ENCODE measurements at places on chromosomes 1 and 21.
A peak's percentile ranks its signal among the peaks of the same experiment; 100 is the strongest.

- DNase-seq, result no peak
These were observed 30.1 kb downstream of the NTPCR start for GRCh38 chr1:232980355-232980978.

DNA sequence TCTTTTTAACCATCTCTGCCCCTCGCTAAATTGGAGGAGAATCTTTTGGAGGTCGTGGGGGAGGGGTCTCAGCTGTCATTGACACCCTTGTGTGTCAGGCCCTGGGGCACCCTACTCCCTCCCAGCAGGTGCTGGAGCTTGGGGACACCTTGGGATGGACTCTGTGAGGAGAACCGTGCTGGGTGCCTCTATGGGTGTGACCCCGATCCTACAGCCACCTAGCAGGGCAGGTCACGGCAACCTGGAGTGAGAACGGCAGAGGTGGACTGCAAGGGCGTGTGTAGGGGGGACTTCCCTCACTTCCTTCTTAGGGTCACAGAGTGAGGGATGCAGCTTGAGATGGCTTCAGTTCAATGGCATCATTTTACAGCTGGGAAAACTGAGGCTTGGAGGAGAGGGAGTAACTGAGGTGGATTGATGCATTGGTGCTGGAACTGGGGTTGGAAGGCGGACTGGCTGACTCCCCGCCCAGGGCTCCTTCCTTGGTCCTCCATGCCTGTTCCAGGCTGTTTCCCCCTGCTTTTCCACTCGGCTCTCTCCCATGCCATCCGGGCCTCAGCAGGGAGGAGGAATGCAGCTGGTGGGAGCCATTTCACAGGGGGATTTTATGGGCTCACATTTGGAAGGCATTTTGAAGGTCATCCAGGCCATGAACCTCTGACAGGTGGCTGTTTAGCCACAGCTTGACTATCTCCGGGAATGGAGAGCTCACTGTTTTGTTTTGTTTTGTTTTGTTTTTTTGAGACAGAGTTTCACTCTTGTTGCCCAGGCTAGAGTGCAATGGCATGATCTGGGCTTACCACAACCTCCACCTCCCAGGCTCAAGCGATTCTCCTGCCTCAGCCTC, 18.8 kb upstream of the ARHGEF10L start:
- DNase-seq, result no peak

GRCh38 chr21:34029743-34030528, 43.4 kb upstream of the MRPS6 start:
- DNase-seq, result peak; percentile 53

DNA sequence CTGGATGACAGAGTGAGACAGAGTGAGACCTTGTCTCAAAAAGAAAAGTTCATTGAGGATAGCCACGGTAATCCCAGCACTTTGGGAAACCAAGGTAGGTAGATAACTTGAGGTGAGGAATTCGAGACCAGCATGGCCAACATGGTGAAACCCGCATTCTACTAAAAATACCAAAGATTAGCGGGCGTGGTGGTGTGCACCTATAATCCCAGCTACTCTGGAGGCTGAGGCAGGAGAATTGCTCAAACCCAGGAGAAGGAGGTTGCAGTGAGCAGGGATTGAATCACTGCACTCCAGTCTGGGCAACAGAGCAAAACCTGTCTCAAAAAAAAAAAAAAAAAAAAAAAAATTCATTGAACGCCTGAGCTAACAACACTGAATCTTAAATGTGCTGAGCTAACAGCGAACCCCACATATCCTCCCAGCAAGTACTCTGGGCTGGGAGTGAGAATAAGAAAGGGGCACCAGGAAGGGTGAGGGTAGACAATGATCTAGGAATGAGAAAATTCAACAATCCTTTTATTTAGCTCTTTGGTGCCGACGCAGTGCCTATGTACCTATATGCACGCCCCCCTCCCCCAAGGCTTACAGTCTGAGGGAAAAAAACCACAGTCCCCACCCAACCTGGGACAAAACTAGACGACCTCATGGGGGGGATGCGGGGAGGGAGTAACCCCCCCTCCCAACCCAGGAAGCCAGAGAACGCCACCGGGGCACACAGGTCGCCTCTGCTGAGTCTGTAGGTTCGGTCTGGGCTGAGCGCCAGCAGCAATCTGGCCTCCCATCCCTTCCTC, 1.4 kb upstream of the CACNA1S start:
- no peak for DNase-seq

DNA sequence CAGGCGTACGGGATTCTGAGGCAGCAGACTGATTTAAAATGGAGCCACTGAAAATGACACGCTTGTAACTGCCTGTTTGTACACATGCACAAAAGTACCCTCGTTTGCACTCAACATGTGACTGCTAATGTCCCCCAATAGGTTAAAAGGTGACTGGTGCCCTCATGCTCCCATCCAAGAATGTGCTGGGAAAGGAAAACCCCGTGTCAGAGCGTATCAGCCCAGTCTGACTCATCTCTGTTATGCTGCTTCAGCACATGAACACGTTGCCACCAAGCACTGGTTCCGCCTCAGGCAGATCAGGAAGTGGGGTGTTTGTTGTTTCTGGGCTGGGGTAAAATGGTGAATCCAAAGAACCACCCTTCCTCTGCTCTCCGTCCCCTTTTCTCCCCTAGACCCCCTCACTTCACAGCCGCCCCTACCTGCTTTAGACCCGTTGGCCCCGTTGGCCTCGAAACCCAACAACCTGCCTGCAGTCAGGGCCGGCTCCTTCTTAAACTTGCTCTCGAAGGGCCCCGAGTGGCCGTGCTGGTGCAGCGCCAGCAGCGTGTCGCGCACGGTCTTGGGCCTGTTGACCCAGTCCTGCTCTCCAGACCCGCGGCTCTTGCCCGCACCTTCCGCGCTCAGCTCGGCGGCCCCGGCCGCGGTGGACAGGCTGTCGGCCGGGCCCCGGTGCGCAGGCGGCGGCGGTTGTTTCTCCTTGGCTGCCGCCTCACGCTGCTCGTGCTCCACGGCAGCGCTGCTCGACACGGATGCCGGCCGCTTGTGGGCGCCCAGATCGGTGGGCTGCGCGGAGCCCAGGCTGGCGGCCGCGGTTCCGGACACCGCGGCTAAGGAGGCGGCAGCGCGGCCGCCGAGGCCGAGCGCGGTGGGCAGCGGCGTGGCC, 1.7 kb downstream of the IRF2BP2 start:
- DNase-seq, result peak; percentile 96

DNA sequence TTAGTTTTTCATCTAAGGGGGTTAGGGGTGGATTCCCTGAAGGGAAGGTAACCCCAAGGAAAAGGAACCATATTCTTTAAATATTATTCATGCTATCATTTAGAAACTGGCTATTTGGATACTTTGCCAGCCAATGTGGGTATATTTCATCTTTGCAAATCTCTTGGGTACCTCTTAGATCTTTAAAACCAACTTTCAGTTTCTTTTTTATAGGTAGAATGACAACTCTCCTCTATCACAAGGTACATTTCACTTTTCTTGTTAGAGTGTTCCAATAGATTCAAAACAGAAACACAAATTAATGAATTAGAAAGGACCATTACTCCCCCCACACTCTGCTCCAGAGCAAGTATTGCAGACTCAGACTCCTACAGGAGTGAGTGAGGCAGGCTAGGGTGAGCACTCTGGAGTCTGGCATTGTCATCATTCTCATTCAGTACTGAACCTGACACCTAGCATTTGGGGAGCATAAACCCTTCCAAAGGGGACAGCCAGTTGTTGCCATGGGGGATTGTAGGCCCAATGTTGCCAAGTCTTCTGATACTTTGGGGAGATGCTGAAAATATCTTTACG, 43.0 kb downstream of the MACO1 start:
- DNase-seq, result no peak

DNA sequence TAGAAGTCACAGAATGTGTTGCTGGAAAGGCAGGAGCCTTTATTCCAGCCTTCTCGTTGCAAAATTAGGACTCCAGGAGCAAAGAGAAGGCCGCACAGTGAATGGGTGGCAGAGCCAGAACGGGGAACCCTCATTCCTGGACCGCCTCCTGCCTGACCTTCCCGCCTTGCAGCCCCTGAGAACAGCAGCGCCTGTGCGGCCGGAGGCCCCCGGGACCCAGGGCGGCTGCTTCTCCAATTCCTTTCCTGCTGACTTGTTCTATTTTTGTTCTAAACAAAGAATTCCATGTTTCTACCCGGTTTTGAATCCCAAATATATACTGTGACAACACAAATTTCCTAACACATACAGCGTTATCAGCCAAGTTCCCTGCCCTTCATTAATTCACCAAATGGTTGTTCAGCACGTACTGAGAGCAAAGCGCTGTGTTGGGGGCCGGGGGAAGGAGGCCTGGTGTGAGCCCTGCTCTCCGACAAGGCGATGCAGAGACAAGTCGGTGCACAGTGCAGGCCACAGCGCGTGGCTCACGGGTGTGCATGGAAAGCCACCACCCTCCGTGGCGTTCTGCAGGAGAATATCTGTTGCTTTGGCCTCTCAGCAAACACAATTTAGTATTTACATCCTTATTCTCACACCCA, 31.9 kb upstream of the COL6A2 start:
- DNase-seq, result no peak

DNA sequence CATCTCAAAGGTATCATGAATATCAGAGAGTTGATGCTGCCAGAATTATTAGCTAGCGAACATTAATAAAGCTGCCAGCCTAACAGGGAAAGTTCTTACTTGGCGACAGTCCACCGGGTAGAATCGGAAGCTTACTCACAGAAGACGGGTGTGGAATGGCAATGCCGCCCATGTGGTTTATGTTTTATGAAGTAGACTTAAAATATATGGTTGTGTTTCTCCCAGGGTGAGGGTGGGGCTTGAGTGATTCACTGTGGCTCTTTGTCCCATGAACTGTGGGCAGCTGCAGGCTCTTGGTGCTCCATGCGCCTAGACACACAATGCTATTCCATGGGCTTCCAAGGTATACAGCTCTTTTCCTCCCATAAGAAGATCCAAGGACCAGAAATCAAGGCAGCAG, 162.7 kb downstream of the PIGK start:
- DNase-seq, result no peak

GRCh38 chr1:56993475-56993874, 27.7 kb upstream of the C8B start:
- DNase-seq, result no peak

DNA sequence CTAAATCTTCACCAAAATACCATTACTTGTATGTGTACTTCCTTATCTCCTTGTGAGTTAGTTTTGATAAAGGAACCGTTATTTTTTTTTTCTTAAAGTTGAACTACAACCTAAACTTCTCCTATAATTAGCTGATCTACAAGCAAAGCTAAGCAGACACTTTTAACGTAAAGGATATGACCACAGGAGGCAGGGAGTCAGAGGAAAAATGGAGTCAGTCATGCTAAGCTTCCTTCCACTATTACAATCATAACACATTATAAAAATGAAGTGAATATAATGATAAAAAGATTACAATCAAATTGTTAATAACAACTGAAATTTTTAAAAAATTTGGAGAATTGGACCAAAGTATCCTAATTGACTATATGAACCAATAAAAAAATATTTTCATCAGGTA, 892.6 kb downstream of the KCNT2 start:
- no peak for DNase-seq

- DNase-seq, result peak; percentile 43
These were observed 110.1 kb upstream of the VAV3 start for GRCh38 chr1:108075055-108075454.

GRCh38 chr1:30039354-30040080, 683.9 kb downstream of the MATN1 start:
- DNase-seq, result no peak

- no peak for DNase-seq
These were observed 32.1 kb downstream of the DYRK1A start for GRCh38 chr21:37398697-37399096.

DNA sequence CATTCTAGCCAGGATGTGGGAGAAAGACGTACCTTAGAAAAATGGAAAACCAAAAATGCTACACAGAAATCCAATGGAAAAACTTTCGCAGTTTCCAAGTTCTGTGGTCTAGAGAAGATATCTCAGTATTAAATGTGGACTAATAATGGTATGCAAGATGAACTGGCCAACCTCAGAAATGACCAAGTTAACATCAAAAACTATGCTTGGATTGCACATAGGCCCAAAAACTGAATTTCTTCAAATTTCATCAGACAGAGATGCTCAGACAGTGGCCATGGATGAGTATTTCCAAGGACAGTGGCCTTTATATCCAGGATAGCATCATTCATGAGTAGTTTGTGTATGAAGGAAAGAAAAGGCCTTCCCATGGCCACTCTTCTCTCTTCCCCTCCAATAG, 132.2 kb downstream of the TIAM1 start:
- DNase-seq, result no peak

DNA sequence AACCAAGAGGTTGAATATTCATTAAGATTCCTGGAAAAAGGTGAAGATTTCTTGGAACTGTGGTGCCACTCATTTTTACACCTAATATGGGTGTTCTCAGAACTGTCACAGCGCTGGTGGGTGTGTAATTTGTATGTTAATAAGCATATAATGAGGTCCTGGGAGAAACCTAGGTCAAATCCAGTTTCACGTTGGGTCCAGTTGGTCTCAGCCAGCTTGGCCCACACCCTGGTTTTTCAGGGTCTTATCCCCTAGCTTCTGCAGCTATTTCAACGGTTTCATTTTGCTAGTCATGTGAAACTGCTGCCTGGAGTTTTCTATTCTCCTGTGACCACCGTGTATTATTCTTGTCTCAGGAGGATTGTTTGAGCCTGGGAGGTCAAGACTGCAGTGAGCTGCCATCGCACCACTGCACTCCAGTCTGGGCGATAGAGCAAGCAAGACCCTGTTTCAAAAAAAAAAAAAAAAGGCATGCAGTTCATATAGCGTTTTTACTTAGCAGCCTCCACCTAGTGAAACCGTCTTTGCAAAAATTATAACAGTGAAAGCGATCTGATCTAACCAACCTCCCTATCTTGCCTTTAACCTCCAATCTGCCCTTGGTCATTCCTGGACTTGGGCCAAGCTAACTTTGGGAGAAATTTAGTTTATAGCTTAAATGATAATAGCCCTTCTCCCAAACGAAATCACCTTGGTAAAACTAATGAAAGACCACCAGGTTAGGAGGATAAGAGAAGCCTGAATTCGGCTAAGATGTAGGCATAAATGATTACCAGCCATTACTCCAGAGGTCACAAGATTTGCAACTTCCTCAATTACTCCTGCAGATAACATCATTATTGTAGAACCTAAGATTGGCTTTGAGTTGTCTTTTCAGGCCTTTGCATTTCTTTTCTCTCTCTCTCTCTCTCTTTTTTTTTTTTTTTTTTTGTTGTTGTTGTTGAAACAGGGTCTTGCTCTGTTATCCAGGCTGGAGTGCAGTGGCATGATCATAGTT, 44.0 kb downstream of the PTAFR start:
- DNase-seq, result peak; percentile 51

GRCh38 chr1:15304708-15305467, 57.9 kb downstream of the FHAD1 start:
- DNase-seq, result peak; percentile 73

GRCh38 chr1:7956218-7957032, 5.1 kb upstream of the PARK7 start:
- DNase-seq, result no peak
